ENCODE measurements at places on chromosomes 3 and 15.

- no peak for DNase-seq
Measured at GRCh38 chr3:69204315-69204957, 82.0 kb upstream of the LMOD3 start.

DNA sequence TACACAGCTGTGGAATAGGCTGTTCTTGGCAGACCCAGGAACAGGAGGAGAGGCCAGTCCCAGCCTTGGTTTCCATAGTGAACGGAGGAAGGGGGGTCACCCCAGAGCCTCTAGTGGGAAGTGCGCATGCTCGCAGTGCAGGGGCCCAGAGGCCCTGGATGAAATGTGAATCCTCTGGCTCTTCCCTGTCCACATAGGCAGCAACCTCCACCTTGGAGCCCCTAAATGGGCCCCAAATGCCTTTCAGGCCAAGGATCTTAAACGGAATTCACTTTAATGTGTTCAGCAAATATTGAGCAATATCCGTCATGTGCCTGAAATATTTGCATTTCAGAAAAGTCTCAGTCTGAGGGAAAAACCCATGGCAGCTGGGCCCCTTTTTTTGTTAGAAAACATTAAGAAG lies 3.3 kb upstream of the NDN start:
- DNase-seq, result peak; percentile 73

- DNase-seq, result no peak
Measured at GRCh38 chr15:31346367-31347066, 19.9 kb downstream of the KLF13 start.

GRCh38 chr3:74045000-74045399 lies 420.3 kb upstream of the PDZRN3 start:
- DNase-seq, result no peak

DNA sequence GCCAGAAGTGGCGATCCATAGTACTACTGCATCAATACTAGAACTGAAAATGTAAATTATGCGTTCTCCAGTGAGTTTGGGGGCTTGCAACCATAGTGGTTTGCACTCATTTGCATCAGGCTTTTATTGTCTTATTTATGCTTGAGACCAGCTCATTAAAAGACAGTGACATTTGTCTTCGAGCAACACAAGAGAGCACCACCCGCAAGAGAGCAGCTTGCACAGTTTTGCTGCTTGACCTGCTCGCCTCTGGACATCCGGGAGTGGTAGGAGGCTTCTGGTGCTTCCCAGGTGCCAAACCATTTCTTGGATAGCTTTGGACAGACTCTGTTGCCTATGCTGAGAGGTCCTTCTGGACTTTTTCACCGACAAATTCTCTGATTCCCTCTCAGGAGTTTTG lies 294.6 kb downstream of the MEX3B start:
- no peak for DNase-seq

- no peak for DNase-seq
Measured at GRCh38 chr15:35186346-35186745, 101.3 kb upstream of the NANOGP8 start.

DNA sequence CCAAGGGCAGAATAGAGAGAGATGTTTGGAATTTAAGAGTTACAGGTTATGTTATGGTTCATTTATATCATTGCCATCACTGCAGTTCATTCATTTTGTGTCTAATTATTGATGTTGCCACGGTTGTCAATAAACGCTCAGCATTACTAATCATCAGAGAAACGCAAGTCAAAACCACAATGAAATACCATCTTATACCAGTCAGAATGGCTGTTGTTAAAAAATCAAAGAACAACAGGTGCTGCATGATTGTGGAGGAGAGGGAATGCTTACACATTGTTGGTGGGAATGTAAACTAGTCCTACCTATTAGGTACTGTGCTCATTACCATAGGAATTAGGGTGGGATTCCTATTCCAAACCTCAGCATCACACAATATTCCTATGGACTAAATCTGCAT lies 350.5 kb downstream of the TIGIT start:
- no peak for DNase-seq

DNA sequence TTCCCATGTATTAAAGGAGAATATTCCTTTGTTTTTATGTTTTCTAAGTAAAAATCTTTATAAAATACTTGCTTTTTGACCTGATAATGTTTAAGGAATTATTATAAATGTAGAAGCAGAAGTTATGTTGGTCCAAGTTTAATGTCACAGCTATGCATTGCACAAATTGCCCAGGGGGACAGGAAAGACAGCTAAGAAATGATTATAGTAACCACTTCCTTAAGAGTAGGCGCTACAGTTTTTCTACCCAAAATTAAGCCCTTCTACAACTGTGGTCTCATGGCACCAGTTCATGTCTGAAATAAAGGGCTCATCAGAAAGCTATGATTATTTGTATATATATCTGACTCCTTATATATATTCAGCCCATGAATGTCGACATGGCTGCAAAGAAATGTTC lies 176.4 kb downstream of the GBE1 start:
- DNase-seq, result no peak

- DNase-seq, result no peak
Measured at GRCh38 chr15:43346305-43346704, 15.9 kb upstream of the LCMT2 start.

- no peak for DNase-seq
Measured at GRCh38 chr15:45199136-45199810, 11.5 kb upstream of the SHF start.

GRCh38 chr15:84638103-84638502 lies 16.0 kb downstream of the WDR73 start:
- no peak for DNase-seq

DNA sequence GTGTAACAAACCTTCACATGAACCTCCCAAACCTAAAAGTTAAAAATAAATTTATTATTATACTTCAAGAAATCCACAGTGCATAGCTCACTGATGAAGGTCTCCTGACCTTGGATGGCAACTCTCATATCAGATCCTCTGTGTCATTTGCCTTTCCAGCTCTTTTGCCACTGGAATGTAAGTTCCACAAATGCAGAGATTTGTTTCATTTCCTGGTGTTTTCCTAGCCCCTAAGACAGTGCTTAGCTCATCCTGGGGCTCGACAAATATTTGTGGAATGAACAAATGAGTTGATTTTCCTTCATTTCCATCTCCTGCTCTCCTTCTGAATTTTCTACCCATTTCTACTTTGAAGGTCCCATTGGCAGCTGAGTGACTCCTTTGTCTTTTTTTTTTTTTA lies 56.0 kb downstream of the FRMD4B start:
- no peak for DNase-seq

GRCh38 chr3:22594990-22595389 lies 608.1 kb upstream of the UBE2E2 start:
- no peak for DNase-seq

GRCh38 chr3:141257961-141258360 lies 26.3 kb downstream of the PXYLP1 start:
- no peak for DNase-seq

DNA sequence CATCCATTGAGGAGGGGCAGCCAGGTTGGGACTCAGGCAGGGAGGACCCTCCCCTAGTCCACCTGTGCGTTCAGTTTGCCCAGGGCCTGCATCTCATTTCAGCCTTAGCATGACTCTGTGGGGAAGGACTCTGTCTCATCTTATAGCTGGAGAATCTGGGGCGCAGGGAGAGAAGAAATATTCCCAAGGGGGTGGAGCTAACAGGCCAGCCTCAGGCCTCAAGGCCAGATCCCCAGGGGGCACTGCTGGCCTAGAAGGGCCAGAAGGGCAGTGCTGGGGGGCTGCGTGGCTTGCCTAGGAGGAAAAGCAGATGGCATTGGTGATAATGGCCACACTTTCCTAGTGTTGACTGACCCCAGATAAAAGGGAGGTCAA lies 10.9 kb downstream of the AMOTL2 start:
- no peak for DNase-seq

GRCh38 chr3:170605490-170605889 lies 19.6 kb upstream of the SLC7A14 start:
- no peak for DNase-seq

DNA sequence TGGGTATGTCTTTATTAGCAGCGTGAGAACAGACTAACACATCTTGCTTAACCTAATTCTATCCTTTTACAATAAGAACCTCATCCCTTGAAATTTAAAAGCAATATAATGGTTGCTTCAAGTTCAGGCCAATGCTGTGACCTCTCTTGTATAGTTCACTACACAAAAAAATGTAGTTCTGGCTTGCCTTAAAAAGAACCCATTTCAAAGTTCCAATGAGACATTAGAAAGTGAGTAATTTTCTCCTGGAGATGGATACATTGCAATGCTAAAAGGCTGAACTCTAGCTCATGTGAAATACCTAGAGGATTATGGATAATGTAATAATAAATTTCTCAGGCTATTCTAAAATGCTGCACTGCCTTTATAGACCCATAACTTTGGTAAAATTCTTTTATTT lies 47.8 kb downstream of the ATP13A4 start:
- no peak for DNase-seq

DNA sequence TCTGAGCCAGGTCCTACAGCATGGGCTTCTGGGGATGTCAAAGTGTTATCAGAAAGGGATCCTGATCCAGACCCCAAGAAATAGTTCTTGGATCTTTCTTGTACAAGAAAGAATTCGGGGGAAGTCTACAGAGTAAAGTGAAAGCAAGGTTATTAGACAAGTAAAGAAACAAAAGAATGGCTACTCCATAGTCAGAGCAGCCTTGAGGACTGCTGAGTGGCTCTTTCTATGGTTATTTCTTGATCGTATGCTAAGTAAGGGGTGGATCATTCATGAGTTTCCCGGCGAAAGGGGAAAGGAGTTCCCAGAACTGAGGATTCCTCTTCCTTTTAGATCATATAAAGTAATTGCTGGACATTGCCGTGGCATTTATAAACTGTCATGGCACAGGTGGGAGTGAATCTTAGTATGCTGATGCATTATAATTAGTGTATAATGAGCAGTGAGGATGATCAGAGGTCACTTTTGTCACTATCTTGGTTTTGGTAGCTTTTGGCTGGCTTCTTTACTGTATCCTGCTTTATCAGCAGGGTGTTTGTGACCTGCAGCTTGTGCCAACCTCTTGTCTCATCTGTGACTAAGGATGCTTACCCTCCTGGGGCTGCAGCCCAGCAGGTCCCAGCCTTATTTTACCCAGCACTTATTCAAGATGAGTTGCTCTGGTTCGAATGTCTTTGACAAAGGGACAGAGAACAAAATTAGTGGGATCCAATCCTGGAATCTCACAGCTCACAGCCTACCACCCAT lies 41.0 kb downstream of the CRYGS start:
- no peak for DNase-seq

GRCh38 chr15:39588531-39589192 lies 7.8 kb downstream of the THBS1 start:
- DNase-seq, result no peak

GRCh38 chr3:171346019-171346418 lies 114.2 kb downstream of the TNIK start:
- no peak for DNase-seq

DNA sequence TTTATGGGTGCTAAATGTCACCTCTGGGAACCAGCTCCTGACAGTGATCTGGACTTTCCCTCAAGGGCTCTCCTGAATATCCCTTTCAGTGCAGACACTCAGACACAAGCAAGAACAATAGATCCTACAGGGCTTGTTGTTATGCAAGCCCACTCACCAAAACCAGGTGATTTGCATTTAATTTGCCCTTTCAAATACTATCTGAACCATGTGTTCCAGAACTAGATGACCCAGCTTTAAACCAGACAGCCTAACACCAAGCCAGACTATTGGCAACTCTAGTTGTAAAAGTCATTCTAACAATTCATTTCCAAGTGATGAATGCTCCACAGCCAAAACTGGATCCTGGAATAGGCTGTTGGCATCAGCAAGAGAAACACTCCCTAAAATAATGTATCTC lies 5.6 kb upstream of the ATP8B4 start:
- no peak for DNase-seq

DNA sequence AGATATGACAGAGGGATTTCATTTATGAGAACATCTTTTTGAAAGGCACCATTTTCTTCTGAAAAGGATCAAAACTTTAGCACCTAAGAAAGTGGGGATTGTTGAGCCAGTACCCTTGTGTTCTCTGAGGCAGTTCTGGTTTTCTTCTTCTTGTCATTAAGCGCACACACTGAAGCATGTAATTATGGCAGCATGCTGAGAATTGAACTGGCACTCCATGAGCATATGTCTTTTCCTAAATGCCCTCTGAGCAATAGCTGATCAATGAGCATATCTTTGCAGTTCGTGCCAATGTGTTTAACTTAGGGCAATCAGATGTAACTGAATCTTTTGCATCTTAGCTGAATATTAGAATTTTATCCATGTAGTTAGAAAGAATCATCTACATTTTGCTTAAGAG lies 53.9 kb upstream of the VGLL3 start:
- no peak for DNase-seq

Measured in ecto neural progenitor cell (in vitro differentiated cells).